ENCODE measurements at places on chromosomes 12 and 14. TPM values are rescaled to one million over a fixed set of nuclear protein-coding genes. Genes with fewer than 3 reads are reported as not detected.

The DPY19L2 gene
- 43.5 TPM for total RNA-seq

The TAS2R31 gene
- 5.7 TPM for total RNA-seq

The C12orf75 gene
- 6.8 TPM for total RNA-seq

The SOS2 gene
- 43.3 TPM for total RNA-seq

The DENND5B gene
- total RNA-seq, result 15.1 TPM

The LBHD2 gene
- total RNA-seq, result not detected

The OAS1 gene
- 20.2 TPM for total RNA-seq

The DNM1L gene
- total RNA-seq, result 43.9 TPM

The LYZ gene
- 47.7 TPM for total RNA-seq

The B4GALNT3 gene
- total RNA-seq, result not detected

The MDGA2 gene
- total RNA-seq, result not detected

The GYS2 gene
- 3.1 TPM for total RNA-seq

All from subcutaneous adipose tissue (tissue), 4 donors.